ENCODE measurements at places on chromosomes 5 and 9.

GRCh38 chr9:107905308-107906020 lies 415.9 kb upstream of the KLF4 start:
- DNase-seq = no peak

DNA sequence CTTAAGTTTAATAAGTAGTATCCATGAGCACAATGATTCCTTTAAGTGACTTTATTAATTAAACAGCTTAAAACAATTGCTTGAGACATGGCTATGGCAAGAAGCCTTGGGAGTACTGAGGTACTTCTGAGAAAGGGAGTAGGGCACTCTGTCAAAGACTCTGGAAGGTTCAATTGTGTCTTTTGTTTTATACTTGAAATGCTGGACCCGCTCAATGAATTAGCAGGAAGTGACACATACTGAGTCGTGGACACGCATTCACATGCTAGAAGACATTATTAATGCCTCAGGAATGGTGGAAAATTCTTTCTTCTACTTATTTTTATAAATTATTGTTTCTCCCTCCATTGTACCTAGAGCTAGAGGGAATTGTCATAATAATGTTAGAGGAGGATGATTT lies 347.3 kb upstream of the ZNF608 start:
- no peak for DNase-seq

GRCh38 chr5:2168601-2169429 lies 286.1 kb upstream of the IRX4 start:
- DNase-seq = no peak

- no peak for DNase-seq
Observed at GRCh38 chr5:132497488-132497997, 7.0 kb upstream of the IRF1 start.

DNA sequence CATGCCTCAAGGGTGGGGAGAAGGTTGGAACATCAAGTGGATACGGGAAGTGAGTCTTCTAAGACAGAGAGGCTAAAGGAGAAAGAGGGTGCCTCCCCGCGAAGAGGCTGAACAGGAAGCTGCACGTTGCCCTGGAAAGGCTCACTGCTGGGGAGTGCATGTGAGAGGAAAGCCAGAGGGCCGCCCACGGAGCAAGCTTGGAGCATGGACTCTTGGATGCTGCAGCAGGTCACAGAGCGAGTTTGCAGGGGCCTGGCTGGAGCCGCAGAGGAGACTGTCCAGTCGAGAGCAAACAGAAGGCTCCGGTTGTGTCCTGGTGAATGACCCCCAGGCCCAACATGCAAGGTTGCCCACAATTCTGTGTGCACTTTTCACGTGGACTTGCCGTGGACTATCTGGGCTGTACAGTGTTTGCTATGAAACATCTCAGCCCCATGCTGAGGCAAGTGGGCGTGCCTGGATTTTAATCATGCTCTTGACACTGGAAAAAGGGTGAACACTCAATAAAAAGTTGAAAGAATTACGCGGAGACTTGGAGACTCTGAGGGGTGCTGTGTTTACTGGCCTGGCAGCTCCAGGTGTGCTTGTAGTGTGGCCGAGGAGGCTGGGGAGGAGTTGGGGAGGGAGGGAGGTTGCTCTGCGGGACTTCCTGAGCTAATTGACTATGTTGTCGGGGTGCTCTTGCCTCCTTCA lies 54.5 kb upstream of the GARNL3 start:
- no peak for DNase-seq

DNA sequence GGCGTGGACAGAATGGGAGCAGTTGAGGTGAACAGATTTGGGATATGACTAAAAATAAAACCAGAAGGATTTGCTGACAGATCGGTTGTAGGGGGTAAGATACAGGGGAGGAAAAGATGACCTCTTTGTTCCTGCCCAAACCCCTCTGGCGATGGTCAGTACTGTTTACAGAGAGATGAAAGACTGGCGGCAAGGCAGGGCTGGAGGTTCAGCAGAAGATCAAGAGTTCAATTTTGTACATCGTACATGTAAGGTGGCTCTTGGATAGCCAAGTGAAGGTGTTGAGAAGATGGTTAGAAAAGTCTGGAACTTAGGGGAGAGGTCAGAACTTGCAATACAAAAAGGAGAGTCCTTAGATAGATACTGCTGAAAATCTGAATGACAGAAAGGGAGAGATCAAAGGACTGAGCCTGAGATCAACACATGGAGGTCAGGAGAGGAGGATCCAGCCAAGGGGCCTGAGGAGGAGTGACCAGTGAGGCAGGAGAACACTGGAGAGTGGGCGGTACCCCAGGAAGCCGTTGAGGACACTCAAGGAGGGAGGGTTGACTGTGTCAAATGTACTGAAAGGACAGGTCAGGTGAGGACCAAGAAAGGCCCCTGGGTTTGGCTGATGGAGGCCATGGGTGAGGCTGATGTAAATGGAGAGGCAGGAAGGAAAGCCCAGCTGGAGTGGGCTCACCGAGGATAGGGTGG lies 7.1 kb downstream of the IL4 start:
- DNase-seq = no peak

DNA sequence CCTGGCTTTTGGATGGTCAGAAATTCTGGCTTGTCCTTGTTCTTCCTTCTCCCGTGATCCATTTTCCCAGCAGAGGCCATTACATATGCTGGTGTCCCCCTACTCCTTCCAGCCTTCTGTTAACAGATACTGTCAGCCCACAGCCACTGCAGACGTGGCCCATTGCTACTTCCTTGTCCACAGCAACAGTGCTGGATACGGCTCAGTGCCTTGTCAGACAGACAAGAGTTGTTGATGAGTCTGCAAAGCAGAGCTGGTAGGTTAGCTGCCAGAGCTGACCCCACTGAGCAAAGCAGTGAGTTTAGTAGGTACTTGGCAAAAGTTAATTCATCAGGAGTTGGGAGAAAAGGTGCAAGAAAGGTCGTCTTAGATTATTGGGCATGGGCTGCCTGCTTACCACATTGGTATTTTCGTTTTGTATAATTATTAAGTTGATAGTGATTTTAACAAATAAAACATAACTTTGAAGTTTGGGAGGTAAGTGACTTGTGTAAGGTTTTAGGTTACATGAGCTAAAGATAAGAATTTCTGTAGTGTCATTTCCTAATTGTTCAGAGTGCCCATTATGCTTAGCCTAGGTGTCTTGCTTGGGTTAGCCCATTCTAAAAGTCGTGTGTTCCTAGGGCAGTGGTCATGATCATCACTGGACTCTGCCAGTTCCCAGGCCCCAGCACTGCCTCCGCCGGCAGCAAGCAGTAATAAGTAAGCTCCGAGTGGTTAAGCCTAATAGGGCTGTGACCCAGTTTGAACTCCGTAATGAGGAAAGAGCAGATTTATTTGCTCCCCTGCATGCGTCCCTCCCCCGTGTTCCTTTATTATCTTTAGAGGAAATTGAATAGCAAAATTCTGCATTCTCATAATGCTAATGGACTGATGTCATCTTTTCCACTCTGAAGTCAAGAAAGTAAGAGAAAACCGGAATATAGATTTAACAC lies 292.0 kb downstream of the FANCC start:
- DNase-seq = no peak

- no peak for DNase-seq
Observed at GRCh38 chr5:40572937-40573336, 106.8 kb upstream of the PTGER4 start.

DNA sequence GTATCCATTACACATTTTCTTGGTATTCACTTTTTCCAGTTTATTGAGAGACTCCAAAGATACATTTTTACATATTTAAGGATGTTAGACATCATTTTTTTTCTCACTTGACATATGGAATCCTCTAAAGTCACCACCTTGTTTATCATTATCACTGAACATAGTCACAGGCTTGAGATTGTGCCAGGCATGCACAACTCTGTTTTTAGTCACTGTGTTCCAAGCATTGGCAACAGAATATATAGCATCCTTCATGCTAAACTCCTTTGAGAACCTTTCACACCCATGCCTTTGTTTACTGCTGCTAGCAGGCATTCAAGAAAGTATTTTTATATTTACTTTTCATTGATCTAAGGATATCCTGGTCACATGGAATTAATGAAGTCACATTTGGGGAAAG lies 668.6 kb upstream of the ARRDC3 start:
- DNase-seq = no peak

DNA sequence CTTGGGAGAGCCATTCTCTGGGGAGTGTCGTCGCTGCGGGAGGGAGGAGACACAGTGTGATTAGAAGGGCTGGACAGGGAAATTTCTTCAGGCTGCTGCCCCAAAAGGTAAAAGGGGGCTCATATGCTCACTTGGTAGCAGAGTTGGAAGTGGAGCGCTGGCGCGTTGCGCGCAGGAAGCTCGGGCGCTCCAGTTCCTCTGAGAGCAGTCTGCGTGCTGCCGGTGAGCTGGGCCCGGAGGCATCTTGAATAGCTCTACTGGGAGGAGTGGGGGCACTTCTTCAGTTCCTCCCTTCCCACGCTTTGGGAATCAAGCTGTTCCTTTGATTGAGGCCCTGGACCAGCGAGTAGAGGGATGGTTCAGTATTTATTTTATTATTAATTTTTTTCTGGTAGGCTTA lies 2.7 kb downstream of the RXFP3 start:
- no peak for DNase-seq

GRCh38 chr5:14545308-14545707 lies 36.3 kb upstream of the OTULINL start:
- no peak for DNase-seq

GRCh38 chr5:142900927-142901326 lies 130.8 kb downstream of the ARHGAP26 start:
- DNase-seq = no peak

DNA sequence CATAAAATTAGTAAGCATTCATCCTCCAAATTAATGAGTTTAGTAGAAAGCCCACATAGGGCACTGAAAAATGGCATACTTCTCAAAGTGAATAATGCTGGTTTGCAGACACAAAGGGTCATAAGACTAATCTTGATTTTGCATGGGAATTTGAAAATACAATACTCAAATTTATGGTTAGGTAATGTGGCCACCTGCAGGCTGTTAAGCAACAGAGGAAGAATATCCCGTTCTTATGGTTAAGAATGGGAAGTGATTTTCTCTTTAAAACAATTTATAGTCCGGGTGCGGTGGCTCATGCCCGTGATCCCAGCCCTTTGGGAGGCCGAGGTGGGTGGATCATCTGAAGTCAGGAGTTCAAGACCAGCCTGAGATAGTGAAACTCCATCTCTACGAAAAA lies 9.4 kb upstream of the PLCXD3 start:
- no peak for DNase-seq

DNA sequence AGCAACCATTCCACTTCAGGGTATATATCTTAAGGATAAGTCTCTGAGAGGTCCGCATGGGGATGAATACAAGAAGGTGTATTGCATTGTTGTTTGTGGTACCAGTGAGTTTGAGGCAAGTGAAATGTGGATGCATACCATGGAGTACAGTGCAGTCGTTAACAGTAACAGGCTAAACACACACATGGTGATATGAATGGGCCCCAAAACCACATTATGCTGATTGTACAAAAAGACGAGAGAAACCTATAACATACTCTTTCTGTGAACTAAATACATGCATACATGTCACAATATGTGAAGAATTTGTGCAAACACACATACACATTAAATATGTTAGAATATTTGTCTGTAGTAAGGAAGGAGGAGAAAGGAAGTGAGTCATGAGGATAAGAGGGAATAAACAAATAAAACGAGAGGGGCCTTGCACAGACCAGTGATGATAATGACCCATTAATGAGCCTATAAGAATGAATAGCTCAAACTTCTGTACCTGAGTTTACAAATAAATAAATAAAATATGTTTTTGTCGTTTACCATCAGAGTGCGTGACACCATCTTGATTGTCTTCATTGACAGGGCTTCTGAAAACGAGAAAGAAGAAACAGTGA lies 66.5 kb upstream of the RICTOR start:
- DNase-seq = no peak

DNA sequence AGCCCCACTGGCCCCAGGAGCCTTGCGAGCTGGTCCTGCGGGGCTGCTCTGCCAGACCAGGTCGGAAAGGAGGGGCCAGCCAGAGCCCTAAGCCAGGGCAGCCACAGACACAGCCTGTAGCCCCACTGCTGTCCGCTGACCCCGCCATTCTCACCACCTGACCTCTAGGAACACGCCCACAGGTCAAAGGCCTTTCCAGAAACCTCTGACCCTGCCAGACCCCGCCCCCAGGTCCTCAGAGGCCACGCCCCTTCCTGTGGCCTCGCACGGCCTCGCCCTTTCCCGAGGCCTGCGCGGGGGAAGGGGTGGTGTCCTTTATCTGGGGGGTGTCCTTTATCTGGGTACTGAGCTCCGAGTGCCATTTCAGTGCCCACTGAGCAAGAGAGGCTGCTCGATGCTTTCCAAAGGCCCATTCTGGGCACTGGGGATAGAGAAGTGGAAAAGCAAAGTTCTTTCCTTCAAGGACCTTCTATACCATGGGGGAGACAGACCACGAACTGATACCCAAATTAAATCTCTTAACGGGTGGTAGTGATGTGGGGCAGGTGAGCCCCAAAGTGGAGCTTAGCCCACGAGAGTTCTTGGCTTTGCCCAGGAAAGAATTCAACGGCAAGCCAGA lies 46.5 kb downstream of the P4HA2 start:
- no peak for DNase-seq

DNA sequence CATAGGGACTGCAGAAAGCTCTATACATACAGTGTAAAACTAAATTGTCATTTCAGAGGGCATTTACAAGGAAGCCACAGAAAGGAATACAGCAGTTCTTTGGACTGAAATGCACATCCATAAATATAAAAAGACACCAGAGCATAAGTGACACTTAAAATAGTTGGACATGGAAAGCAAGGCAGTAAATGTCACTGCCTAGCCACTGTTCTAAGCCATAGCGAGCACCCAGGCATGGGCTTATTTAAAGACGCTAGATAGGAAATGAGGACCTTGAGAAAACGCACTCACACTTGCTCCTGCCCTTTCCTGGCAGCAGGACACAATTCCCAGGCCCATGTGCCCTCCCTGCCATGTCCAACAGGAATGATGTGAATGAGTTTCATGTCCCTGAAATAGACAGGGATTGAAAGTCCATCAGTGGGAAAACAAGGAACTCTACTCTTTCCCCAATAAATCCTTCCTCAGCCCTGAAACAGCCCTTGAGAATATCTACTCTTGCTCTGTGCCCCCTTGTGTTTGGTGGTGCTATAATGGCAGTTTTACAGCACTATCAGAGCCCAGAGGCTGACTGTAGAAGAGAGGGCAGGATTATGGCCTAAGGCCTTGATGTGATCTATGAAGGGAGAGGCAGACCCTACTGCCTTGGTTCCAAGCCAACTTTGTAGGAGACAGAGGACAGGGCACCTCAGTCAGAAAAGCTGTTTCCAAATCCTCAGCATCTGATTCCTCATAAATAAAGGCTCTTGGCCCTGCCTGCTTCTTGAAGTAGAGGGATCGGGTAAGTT lies 182.9 kb downstream of the SAXO1 start:
- no peak for DNase-seq

- no peak for DNase-seq
Observed at GRCh38 chr9:78507037-78507436, 210.1 kb downstream of the PSAT1 start.

Data from stimulated activated CD4-positive, alpha-beta T cell treated with anti-CD3 and anti-CD28 coated beads, Interleukin-1b, Interleukin-23, amount 100 ng/mL, for 1 hour (primary cell).